H4 (cell line): ENCODE measurements at places on chromosomes 3 and 15. TPM values are rescaled to one million over a fixed set of nuclear protein-coding genes. Genes with fewer than 3 reads are reported as not detected.

DNA sequence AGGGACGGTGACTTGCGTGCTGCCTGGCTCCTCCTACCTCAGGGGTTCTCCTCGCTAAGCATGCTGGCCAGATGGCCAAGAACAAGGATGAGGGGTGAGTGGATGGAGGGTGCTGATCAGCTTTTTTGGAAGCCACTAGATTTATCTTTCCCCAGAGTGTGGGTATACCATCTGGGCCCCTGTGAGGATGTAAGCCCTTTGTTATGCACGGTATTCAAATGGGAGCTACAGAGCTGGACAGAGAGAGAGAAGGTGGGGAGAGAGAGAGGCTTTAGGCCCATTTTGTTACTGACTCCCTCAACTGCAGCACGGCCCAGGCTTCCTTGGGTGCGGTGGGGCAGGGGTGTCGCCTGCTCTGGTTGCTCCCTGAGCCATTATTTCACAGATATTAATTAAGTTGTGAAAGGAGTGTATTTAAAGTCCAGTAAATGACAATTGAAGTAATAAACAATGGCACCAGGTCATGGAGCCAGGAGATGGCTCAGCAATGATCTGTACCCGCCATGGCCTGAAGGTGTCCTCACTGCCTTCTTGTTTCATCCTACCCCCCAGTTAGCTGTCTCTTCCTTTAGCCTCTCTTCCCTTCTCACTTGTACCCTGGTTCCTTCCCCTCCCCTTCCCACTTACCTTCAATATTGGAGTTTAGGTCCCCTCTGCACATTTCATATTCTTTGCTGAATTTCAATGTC lies 158.0 kb downstream of the CLSTN2 start:
- DNase-seq: no peak

DNA sequence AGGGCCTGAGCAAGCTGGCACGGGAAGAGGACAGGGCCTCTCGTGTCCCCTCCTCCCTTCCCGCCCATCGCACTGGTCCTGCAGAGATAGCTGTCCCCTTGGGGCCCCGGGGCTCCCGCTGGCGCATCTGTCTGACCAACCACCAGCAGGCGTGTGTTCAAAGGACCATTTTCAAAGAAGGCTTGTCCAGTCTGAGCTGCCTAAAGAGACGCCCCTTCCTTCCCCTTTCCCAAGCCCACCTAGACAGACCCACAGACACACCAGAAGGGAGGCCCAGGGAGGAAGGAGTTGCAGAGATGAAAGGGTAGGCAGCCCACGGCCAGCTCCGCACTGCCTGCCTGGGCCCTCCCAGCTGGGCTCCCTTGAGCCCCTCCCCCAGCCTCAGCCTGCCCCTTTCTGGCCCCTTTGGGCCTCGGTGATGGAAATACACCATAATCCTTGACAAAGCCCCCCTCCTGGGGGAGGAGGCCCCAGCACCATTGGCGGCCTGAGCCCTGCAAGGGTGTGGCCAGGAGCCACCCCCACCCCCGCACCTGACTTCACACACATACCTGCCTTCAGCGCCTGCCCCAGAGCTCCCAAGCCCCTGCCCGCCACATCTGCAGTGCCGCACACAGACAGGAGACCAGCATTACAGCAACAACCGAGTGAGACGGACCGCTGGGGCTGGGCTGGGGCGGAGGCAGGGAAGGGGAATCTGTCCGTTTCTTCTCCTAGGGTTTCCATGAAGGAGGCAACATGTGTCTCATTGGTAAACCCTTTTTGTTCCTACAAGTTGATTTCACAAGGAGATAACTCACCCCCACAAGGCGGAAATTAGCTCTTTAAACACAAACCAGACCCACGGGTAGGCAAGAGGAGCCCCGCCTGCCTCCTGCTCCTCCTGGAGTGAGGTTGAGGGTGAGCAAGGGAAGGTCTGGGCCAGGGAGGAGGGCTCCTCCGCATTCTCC lies at the start of gene STRA6:
STRA6 (minus strand) TSS at position 336 of the 950 bp plus-strand sequence. CDS start 520 bp downstream, outside the sequence.
- peak; percentile 80 for DNase-seq

DNA sequence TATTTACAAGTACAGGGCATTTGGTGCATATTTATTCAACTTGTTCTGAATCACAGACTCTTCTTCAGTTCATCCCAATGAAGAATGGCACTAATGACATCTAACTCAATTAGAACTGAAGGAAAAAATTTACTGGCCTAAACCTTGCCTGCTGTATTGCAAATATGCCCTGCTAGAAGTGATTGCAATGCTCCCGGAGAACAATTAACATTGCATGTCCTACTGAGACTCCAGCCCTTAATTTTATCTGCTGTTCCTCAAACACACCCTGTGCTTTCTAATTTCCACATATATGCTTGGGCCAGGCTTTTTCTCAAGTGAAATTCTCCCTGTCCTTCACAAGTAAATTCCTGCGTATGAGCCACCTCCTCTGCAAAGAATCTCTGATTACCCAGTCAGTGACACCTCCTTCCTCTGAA lies 8.3 kb downstream of the ACKR4 start:
- no peak for DNase-seq

DNA sequence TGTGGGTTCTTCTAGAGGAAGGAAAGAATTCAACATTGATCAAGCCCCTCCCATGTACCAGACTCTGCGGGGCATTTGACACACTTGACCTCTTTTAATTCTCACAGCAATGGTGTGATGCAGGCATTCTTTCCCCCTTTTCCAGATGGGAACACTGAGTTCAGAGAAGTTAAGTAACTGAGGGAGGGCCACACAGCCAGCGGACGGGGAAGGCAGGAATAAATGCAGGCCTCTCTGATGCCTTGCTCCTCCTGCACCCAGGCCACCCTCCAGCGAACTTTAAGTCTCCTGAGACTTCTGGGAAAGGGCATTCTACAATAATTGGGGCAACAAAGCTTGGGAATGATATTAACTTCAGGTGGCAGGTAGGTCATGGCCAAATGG lies 227.4 kb downstream of the UACA start:
- DNase-seq: no peak

Gene C2CD4B
- total RNA-seq: not detected in 2 replicates

- no peak for DNase-seq
These were observed 513.4 kb downstream of the ZNF385D start for GRCh38 chr3:21237638-21238037.

DNA sequence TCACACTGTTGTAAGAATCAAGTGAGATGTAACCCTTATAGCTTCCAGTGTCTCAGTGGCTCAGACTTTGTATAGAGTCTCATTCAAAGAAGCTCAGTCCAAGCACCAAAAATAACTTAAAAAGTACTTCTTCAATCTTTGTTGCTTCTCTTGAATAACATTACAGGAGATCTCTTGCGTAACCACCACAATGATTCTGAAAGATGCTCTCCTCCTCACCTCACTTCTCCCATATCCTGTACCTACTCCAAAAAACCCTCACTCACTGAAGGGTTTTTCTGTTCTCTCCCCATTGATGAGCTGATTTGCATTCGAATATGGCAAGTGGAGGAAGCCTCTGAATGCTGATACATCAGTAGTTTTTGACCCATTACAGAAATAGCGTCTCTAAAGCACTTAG lies 39.4 kb upstream of the MRPS22 start:
- DNase-seq: no peak

- DNase-seq: no peak
These were observed 247.0 kb downstream of the STXBP5L start for GRCh38 chr3:121155028-121155427.

- DNase-seq: no peak
These were observed 4.6 kb downstream of the DPP8 start for GRCh38 chr15:65512807-65513416.

DNA sequence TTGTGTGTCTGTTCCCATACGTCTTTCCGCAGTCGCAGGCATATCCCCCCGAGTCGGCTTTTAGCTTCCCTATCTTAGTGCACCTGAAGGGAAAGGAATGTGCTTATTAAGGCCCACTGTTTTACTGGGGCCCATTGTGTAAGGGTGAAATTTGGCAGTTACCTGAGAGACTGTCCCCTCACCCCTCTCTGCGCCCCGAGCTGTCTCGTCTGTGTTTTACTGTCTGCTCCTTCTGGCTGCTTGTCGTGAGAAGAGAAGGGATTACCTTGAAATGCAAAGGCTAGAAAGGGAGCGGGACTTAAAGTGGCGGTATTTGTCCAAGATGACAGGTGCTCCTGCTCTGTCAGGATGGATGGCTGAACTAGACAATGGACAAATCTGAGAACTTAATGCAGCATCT lies 233.0 kb upstream of the POU1F1 start:
- no peak for DNase-seq

DNA sequence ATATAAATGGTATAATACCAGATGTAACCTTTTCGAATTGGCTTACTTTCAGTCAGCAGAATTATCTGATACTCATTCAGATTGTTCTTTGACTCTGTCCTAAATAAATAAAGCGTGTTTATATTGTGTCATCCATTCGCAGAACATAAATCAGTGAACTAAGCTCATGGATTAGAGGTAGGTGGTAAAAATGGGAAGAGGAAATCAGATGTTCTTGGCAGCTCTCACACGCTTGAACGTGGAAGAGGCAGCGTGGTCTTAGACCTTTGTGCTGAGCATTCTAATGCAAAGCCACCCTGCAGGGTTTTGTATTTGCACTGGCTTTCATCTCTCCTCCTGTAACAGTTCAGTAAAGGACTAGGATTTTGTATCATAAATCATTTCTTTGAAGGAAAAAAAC lies 441.4 kb downstream of the GABRG3 start:
- peak; percentile 15 for DNase-seq

- DNase-seq: no peak
These were observed 130.2 kb upstream of the SGO1 start for GRCh38 chr3:20316238-20316637.

Gene GOLGA8N
- total RNA-seq: 0.45 and 0.91 TPM in 2 replicates

Gene TBC1D23
- total RNA-seq: 20.4 and 23.3 TPM in 2 replicates
